ENCODE measurements at places on chromosomes 7 and 10.
A peak's percentile ranks its signal among the peaks of the same experiment; 100 is the strongest.

DNA sequence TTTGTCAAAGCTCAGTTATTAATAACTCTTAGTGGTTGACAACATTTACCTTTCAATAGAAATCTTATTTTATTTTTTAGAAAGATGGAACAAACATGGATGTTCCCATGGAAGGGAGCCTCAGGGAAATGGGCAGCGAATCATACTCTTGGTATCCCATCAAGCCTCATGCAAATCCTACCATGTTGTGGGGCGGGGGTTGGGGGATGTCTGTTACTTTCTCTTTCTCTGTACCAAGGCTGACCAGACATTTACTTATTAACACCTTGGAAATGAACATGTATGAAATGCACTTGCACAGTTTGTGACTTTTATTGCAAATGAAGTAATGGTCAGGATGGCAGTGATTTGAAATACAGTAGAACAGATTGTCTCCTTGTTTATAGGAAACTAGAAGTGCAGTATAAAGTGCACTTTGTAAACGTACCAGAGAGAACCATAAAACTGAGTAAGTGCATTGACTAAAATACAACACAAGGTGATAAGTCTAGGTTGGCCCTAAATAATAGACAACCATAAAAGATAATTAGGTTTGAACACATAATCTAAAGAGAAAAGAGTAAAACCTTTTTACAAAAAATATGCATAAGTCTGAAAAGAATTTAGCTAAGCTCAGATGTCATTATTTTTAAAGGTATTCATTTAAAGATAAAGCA lies 32.4 kb downstream of the SEMA3D start:
- no peak for DNase-seq

- no peak for DNase-seq
These were observed 198.5 kb downstream of the PAXIP1 start for GRCh38 chr7:154804449-154804848.

DNA sequence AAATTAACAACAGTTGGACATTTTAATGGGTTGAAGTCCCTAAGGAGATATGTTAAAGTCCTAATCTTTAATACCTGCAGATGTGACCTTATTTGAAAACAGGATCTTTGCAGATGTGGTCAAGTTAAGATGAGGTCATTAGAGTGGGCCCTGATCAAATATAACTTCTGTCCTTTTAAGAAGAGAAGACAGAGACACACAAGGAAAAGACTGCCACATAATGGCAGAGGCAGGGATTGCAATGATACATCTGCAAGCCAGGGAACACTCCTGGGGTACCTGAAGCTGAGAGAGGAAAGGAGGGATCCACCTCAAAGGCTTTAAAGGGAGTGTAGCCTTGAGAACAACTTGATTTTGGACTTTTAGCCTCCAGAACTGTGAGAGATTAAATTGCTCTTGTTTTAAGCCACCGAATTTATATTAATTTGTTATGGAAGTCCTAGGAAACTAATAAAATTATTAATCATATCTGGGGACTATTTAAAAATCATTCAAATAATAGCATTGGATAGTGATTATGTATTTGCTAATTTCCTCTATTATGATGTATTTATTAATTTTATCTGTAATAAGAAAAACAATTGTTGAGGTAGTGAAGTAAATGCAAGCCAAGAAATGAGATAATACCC lies 700.0 kb upstream of the PCDH15 start:
- no peak for DNase-seq

GRCh38 chr7:108653526-108653925 lies 83.9 kb downstream of the DNAJB9 start:
- DNase-seq: no peak

DNA sequence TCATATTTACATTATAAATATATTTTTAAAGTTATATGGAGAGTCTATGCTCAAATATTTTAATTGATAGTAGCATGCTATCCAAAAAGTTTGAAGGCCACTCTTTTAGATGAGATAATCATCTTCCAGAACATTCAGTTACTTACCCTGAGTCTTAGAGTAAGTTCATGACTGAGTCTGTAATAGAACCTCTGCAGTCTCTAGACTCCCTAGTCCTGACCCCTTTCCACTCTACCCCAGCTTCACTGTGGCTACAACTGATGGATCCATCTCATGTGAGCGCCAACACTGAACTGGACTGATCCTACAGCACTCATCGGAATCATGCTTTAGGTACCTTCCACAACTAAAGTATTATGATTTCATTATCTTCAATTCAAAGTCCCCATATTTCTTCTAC lies 10.1 kb downstream of the HACD1 start:
- DNase-seq: no peak

- no peak for DNase-seq
These were observed 181.4 kb downstream of the CUX1 start for GRCh38 chr7:101998906-101999240.

DNA sequence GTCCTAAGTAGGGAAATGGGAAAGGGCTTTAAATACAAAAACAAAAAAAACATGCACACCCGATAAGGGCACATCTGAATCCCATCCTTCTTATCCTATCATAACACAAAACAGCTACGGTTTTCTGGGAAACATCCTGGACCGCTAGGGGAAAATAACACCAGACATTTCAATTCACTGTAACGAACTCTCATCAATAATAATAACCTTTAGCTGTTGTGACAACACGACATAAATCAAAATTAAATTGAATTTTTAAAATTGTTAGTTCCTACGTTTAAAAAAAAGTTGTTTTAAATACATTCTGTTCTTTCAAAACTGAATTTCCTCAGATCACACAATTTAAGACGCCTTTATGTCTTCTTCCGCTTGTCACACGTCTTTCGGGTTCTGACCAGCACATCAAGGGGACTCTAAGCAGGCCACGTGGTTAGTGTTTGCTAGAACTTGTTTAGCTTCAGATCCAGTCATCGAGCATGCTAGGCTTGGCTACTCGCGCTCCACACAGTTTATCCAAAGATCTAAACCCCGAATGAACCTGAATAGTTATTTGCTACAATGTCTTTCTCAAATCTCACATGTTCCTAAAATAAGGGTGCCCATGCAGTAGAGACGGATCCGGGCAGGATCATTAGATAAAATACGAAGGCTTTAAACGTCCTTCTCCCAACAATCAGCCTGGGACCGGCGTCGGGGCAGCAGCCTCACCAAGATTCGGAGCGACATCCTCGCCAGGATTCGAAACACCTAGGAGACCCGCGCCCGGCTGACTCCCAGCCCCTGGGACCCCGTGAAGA lies 839 bp downstream of the IKZF5 start:
- peak; percentile 24 for DNase-seq

DNA sequence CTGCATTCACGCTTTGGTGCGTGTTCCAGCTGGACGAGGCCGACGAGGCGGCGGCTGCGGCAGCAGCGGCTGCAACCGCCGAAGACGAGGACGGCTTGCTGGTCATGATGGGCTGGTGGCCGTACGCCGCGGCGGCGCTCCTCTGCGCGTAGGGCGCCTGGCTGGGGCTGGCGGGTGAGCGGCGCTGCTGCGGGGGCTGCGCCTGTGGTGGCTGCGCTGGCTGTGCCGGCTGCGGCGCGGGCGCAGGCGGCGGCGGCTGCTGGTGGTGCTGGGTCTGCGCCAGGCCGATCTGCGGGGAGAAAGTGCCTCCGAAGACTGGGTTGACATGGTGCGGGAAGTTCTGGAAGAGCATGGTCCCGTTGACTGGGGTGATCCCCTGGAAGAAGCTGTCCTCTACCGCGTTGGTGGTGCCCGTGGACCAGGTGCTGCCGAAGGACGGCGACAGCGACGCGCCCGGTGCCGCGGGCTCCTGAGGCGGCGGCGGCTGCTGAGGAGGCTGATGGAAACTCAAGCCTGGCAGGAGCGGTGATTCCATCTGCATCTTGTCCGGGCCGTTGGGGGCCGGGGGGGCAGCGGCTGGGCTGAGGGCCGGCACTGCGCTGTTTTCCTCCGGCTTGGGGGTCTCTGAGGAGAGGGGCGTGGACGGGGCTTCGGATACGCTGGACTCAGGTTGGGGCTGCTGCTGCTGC lies 51.1 kb downstream of the CPEB3 start:
- DNase-seq: peak; percentile 40

DNA sequence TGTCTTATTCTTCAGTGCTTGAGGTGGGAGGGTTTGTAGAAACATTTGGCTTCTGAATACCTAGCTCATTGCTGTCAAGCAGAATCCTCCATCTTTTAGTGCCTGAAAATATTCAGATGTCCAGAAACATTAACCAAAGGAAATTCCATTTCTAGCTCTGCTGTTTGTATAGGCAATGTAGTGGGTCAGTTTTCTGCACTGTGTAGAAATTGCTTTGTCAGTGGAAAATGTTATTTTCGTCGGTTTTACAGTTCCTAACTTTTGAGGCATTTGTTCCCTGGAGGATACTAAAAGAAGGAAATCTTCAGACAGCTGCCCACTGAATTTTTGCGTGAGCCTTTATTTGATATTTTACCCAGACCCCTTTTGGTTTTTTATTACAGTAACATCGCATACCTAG lies 143.4 kb downstream of the TPST1 start:
- DNase-seq: no peak

- no peak for DNase-seq
These were observed 38.6 kb upstream of the RSBN1L start for GRCh38 chr7:77657427-77658224.

DNA sequence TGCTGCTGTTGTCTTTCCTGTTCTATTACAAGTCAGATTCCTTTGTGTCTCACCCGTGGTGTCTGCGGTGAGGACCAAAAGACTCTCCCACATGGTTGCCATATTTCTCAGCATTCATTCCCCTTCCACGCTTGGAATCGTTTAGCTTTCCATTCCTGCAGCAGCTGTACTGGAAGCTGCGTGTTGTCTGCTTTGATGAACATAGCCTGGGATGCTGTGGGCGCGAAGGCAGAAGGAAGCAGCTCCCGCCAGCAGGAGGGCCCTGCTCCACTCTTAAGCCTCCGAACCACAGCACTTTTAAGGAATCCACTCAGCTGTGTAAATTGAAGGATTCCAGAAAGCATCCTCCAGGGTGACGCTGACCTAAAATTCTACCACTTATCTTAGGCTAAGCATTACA lies 303.6 kb upstream of the PITRM1 start:
- DNase-seq: no peak

- DNase-seq: peak; percentile 51
These were observed 44.8 kb downstream of the ZNF800 start for GRCh38 chr7:127347567-127348246.

DNA sequence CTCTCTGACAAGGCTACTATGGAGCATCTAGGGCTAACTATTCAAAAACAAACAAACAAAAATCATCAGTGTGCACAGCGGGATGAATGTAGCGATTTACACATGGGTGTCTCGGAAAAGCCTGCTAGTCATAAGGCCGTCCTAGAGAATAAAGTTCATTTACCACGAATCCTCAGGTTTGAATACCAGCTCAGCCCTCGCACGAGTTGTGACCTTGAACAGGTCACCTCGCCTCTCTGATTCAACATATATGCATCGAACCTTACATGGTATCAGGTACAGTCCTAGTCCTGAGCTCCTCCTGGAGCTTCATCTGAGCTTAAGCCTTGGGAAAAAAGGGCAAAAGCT lies 572 bp downstream of the ATP5MF start:
- DNase-seq: no peak

DNA sequence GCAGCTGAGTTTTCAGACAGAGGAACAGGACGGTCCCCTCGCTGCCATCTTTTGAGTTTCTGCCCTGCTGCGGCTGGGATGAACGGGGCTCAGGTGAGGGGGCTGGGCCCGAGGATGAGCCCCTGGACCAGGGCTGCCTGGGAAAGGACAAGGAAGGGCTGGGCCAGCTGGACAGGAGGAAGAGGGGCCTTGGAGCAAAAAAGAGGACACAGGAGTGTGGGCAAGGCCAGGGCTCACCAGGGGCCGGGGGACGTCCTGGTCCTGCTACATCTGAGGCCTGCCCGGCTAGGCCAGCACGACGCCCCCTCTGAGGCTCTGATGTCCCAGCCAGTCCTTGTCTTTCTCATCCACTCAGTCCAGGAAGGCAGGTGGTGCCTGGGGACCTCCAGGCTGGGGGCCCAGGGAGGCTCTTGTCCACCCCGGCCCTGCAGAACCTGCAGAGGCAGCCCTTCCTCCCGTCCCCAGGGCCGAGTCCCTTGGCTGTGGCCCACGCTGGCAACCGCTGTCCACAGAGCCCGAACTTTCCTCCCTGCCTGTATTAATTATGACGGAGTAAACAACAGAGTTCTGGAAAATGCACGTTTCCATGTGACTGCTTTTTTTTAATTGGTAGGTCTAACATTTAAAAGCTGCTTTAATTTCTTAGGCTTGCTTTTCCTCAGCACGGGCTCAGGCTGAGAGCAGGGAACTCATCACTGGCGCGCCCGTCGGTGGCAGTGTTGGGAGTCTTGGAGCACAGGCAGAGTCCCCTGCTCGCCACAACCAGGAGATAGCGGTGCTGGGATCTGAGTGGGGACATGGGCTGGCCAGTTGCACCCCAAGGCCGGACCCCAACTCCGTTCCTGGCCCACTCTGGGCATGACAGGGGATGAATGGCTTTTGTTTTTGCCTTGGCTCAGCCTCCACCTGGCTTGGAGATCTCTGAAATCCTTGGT lies 187.7 kb downstream of the ELFN1 start:
- DNase-seq: no peak

GRCh38 chr7:18555968-18556367 lies 60.4 kb downstream of the HDAC9 start:
- DNase-seq: no peak

DNA sequence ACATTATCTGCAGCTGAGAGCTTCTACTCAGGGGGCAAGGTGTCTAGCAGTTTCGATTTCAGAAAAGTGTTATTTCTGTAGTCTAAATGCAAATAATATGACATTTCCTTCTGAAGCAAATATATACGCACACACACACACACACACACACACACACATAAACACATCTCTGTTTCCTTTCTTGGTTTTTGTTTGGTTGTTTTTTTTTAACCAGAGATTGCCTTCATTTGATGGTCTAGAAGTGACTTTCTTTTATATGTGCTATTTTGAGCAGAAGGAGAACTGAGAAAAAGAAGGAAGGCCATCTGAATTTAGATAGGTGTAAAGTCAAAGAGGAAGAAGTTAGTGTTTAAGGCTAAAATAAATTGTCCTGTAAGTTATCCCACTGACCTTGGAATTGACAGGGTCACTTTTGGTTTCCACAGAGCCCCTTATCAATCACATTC lies 142.2 kb downstream of the TRIL start:
- DNase-seq: no peak

- DNase-seq: no peak
These were observed 1165.0 kb downstream of the NXPH1 start for GRCh38 chr7:9598411-9598810.

GRCh38 chr7:134457210-134457609 lies 1.7 kb downstream of the AKR1B1 start:
- no peak for DNase-seq

DNA sequence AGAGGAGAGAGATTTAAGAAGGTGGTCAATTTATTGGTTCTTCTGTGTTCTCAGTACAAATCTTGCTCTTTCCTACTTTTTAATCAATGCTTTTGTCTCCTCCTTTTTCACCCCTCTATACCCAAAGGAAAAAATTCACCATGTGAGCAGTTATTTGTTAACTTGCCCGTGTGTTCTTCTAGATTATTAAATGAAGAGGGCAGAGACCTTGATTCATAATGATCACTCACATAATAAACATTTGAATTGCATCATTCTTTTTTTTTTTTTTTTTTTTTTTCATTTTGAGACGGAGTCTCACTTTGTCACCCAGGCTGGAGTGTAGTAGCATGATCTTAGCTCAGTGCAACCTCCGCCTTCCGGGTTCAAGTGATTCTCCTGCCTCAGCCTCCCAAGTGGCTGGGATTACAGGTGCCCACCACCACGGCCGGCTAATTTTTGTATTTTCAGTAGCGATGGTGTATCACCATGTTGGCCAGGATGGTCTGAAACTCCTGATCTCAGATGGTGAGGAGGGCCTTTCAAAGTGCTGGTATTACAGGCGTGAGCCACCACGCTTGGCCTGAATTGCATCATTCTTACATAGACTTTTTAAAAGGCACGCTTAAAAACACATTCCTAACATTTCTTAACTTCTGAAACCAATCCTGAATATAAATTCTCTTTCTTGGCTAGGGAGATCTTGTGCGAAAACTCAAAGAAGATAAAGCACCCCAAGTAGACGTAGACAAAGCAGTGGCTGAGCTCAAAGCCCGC lies 3.6 kb downstream of the GARS1 start:
- no peak for DNase-seq

All from CD4-positive, alpha-beta T cell (primary cell).